ENCODE measurements at places on chromosomes 7 and 10. TPM values are rescaled to one million over a fixed set of nuclear protein-coding genes. Genes with fewer than 3 reads are reported as not detected.

Gene ASB10
- total RNA-seq = not detected

Gene AKR1E2
- total RNA-seq = 4.4 TPM

Gene VPS37D
- 2.0 TPM for total RNA-seq

Gene NUTM2E
- not detected for total RNA-seq

Gene GPR85
- total RNA-seq = 0.40 TPM

Gene DPY19L1
- total RNA-seq = 11.0 TPM

Gene GDF2
- total RNA-seq = not detected

Gene NPTX2
- total RNA-seq = 8.3 TPM

Gene WNT8B
- not detected for total RNA-seq

Gene SPAM1
- total RNA-seq = not detected

Gene GCK
- not detected for total RNA-seq

Gene TNS3
- total RNA-seq = 14.3 TPM
